ENCODE measurements at places on chromosomes 11 and 22.
A peak's percentile ranks its signal among the peaks of the same experiment; 100 is the strongest.

DNA sequence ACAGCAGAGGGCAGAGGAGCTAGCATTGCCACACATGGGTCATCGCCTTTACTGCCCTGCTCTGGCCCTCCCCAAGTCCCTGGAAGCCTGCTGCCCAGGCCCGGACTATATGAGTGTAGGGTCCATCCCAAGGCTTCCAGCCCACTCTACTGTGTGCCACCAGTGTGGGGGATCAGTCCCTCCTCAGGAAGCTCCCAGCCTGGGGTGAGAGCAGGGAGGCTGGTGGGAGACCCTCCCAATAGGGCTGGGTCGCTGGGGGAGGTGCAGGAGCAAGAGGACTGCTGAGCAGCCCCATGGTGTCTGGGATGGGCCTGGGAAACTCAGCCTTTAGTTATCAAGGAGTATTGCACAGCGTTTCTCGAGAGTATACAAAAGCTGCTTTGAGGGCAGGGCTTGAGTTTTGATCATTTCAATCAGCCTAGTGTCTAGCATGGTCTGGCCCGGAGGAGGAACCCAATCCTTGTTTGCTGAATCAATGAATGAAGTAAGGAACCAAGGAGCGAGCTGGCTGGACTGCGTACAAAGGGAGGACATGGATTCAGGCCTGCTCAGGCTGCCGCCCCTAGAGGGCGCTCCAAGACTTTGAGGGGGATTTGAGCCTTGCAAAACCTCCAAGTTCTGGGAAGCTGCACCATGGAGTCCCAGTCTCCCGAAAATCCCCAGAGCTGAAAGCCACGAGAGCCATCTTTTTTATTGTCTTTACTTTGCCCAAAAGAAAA is 89.0 kb upstream of the PARVA start:
- peak; percentile 69 for DNase-seq

- no peak for DNase-seq
Observed at GRCh38 chr11:8111636-8112035, 30.6 kb downstream of the TUB start.

GRCh38 chr11:110776081-110776480 is 63.8 kb upstream of the ARHGAP20 start:
- no peak for DNase-seq

DNA sequence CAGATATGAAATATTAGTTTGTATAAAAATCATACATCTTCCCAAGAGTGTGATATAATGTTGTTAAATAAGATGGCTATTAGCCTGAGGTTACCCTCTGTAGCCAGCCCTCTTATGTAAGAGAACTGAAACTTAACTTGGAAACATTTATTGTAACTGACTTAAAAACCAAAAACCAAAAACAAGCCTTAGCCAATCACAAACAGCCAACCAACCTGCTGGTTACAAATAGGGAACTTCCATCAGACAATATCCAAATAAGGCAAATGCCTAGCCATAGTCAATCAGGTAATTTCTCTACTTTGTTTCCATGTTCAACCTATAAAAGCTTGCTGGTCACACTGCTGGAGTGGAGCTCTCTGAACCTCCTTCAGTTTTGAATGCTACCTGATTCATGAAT is 14.1 kb downstream of the KBTBD3 start:
- no peak for DNase-seq

DNA sequence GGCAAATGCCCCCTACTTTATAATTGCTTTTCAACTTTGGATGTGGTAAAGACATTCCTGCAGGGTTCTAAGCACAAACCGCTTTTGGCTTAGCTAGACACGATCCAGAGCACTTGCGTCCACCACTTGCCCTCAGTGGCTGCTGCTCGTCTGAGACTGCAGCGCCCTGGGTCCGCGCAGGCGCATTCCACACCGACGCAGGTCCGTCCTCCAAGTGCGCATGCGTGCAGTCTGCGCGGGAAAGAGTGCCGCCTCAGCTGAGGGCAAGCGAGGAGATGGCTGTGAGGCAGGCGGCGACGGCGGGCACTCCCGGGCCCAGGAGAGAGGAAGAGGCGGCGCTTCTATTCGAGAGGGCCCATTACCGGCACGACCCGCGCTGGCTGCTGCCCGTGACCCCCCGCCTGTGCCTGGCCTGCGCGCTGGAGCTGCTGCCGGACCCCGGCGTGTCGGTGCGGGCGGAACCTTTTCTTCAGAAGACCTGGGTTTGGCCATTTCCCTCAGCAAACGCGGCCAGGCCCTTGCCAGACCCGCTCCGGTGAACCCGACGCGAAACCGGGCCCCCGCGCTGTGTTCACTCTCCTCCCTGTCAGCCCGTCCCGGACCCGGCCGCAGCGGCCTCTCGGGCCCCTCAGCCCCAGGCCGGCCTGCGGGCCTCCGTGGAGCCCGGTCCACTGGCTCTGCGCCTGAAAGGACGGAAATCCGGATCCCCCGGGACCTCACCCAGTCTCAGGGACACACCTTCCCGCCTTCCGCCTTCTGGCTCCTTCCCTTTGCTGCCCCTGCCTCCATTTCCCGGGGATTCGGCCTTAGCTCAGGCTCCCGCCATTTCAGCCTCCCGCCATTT is at the start of gene MEI1:
TSS of gene MEI1 (plus strand) at position 240 of the 844 bp plus-strand sequence. CDS start at position 276, 36 bp downstream.
- peak; percentile 30 for DNase-seq

Measured in substantia nigra (tissue), 51 donors.